ENCODE measurements at places on chromosomes 1 and 21.

DNA sequence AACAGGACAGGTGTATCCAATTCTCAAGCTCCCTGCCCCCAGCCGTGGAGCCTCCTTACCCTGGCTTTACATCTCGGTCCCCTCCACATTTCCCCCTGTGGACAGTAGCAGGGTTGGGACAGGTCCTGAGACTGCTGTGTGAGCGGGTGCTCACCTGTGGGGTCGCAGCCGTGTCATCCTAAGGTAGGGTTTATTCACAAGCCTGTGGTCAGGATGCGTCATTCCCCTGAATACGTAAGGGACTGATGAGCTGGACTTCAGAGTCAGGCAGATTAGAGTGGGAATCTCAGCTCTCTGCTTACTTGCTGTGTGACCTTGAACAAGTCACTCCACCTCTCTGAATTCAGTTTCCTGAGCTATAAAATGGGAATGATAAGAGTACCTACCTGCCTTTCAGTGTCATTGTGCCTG is 17.7 kb downstream of the ZNF362 start:
- DNase-seq = no peak

- no peak for DNase-seq
Measured at GRCh38 chr1:61285371-61285885, 203.1 kb downstream of the NFIA start.

DNA sequence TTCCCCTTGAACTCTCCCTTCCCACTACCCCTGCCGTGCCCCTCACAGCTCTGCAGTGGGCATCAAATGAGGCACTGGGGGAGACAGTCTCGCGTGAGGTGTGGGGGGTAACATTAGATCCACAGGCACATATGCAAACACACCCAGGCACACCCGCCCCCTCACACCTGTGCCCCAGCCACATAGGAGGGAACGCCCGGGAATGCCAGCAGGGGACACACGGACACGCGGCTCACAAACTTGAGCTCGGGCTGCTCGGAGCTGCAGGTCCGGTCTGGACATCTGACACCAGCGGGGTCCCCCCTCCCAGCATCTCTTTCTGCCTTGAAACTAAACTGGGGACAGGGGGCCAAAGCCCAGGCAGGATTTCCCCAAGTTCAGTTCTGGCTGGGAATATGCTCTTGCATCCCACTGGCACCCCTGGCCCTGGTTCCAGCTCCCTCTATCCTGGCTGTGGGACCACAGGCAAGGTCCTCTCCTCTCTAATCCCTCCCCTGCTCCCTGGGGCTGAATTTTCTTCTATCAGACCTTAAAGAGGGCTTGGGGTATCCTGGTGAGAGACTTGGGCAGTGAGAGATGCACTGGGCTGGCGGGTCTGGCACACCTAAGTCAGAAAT is 30.6 kb downstream of the CDCP2 start:
- no peak for DNase-seq

- no peak for DNase-seq
Measured at GRCh38 chr1:32887623-32888022, 1.3 kb downstream of the HPCA start.

- peak; percentile 53 for DNase-seq
Measured at GRCh38 chr1:112721966-112722524, 6.9 kb upstream of the PPM1J start.

- peak; percentile 94 for DNase-seq
Measured at GRCh38 chr1:164786980-164787833, 228.2 kb downstream of the PBX1 start.

DNA sequence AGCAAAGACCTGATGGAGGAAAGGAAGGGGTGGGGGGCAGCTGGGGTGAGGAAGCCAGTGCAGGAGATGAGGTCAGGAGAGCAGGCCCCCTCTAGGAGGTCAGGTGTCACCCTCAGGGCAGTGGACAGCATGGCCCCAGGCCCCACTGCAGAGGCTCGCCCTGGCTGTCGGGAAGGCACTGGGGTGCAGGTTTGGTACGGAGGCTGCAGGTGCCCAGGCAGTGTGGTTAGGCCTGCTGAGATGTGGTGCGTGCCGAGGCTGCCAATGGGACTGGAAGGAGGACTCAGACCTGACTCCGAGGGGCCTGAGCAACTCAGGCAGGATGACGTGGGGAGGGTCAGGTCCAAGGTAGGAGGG is 82.3 kb downstream of the PCBP3 start:
- no peak for DNase-seq

GRCh38 chr1:212943393-212943710 is 7.0 kb upstream of the VASH2 start:
- DNase-seq = no peak

- DNase-seq = peak; percentile 64
Measured at GRCh38 chr1:99645699-99646531, at the start of gene PALMD. Gene PALMD, plus strand, starts transcription at chr1:99646113. Its CDS starts 205 bp downstream, at chr1:99646318.

DNA sequence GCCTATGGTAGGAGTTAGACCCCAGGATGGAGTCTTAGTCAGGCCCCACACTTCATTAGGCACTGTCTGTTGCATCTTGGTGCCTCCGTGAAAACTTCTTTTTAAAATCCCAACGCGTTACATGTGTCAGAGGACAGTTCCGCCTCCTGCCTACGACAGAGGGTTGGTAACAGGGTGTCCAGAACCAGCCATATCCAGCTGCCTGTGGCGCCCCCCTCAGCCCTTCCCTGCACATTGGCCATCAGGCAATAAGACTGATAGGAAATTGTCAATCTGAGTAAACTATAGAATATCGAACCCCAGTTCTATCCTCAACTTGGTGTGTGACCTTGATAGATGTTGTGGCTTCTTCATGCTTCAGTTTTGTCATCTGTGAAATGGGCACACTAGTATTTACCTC is 108.6 kb upstream of the CSF3R start:
- DNase-seq = no peak

DNA sequence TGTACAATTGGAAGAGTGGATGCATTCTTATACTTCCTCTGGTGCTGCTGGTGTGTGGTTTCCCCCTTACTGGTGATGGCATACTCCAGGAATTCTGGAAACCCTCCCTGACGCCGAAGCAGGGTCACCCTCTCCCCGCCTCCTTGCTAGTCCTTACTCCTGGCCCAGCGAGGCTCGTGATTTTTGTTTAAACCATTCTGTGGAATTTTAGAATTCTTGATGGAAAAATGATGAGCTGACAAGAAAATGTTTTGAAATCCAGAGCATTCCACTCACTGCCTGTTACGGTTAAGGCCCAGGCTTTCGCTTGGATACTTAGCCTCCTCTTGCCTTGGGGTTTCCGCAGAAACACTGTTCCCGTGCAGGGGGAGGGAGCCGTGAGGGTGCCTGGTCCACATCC is 41.1 kb downstream of the IL6R start:
- no peak for DNase-seq

DNA sequence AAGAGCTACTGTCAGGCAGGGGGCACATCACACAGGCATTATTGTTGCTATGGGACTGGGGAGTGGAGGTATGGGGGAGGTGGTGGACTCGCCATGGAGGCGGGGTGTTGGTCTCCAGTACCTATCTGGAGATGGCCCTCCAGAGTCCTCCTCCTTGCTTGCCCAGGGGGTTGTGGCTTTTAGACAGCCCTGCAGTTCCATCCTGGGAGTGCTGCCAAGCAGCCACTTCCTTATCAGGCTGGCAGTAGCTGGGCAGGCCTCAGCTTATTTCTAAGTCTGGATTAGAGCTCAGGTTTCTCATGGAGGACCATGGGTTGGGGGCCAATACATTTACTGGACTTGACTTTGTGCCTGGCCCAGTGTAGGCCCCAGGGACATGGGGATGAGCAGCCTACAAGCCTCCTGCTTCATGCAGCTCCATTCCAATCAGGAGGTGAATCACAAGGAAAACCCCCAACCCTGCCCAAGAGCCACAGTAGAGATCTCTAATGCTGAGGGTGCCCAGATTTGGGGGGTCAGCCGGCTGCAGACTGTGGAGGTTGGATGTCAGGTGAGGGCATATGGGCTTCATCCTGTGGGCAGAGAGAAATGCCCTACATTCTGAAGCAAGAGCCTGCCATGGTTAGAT is 210.7 kb upstream of the EDN2 start:
- DNase-seq = no peak

DNA sequence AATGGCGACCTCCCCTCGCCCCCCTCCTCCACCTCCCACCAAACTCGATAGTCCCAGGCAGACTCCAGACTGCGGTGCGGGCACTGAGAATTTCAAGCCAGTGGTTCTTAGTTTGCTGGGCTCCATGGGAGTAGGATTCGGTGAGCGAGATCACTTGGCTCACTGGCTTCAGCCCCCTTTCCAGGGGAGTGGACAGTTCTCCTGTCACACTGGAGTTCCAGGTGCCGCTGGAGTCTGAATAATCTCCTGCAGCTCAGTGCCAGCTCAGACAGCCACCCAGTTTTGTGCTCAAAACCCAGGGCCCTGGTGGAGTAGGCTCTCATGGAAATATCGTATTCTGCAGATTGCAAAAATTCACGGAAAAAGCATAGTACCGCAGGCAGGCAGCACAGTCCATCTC is 7.6 kb downstream of the OR2M7 start:
- DNase-seq = no peak

GRCh38 chr1:17970757-17971156 is 136.8 kb upstream of the IGSF21 start:
- no peak for DNase-seq

DNA sequence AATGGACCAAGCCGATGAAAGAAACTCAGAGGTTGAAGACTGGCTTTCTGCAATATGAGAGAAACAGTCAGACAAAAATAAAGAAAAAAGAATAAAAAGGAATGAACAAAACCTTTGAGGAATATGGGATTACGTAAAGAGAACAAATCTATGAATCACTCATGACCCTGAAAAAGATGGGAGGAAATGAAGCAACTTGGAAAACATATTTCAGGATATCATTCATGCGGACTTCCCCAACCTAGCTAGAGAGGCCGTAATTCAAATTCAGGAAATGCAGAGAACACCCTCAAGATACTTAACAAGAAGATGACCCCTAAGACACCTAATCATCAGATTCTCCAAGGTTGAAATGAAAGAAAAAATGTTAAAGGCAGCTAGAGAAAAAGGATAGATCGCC is 705.3 kb upstream of the CHRM3 start:
- no peak for DNase-seq

- DNase-seq = no peak
Measured at GRCh38 chr1:183568176-183569021, 21.9 kb downstream of the NCF2 start.

DNA sequence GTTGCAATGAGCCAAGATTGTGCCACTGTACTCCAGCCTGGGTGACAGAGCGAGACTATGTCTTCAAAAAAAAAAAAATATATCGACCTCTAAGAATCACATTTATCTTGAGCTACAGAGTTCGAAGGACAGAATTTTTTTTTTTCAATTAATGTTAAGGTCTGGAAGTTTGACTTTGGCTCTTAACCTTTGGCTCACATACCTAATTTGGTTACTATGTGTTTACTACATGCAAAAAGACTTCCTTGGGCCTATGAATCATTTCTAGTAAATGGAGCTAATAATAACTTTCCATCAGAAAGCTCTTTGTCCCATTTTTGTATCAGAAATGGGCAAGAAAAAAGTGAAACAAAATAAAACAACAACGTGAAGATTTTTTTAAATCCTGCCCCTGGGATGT is 351.2 kb downstream of the SMYD3 start:
- no peak for DNase-seq

GRCh38 chr1:38898653-38899230 is 17.4 kb upstream of the GJA9 start:
- no peak for DNase-seq

GRCh38 chr1:151714820-151715725 is 1.5 kb downstream of the CELF3 start:
- no peak for DNase-seq

GRCh38 chr1:11285883-11286734 is 13.1 kb downstream of the UBIAD1 start:
- DNase-seq = no peak

- no peak for DNase-seq
Measured at GRCh38 chr1:175287377-175287776, 94.8 kb upstream of the KIAA0040 start.

GRCh38 chr21:42004406-42005199 is 5.6 kb downstream of the ZBTB21 start:
- no peak for DNase-seq

- DNase-seq = no peak
Measured at GRCh38 chr21:40505681-40506080, 341.3 kb downstream of the DSCAM start.

- no peak for DNase-seq
Measured at GRCh38 chr1:43932786-43933385, 715 bp upstream of the ARTN start.

GRCh38 chr1:222224636-222225315 is 323.1 kb downstream of the HHIPL2 start:
- no peak for DNase-seq

- DNase-seq = no peak
Measured at GRCh38 chr21:42039470-42039901, 29.3 kb upstream of the ZBTB21 start.

DNA sequence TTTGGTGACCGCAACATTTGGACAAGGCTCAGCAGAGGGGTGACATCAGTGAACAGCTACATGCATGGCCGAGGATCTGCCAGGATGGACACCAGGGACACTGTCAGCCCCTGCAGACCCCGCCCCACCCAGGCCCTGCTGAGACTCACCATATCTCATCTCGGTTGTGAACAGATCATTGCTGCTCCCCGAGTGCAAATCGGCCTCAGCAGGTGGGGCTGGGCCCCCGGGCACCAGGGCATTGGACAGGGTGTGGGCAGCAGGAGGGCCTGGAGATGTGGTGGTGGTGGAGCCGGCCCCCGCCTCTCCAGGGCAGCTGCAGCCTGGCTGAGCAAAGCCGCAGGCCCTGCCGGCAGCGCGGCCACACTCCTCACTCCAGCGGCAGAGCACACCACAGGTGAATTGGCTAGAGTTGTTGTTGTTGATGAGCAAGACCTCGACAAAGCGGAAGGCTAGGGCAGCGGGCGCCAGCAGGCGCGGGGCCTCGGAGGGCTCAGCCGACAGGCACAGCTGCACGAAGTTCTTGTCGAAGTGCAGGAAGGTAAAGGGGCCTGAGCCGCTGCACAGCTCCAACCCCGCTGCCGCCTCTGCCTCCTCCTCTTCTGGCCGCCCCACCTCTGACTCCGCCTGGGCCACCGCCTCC is 8.2 kb downstream of the ADGRB2 start:
- no peak for DNase-seq

DNA sequence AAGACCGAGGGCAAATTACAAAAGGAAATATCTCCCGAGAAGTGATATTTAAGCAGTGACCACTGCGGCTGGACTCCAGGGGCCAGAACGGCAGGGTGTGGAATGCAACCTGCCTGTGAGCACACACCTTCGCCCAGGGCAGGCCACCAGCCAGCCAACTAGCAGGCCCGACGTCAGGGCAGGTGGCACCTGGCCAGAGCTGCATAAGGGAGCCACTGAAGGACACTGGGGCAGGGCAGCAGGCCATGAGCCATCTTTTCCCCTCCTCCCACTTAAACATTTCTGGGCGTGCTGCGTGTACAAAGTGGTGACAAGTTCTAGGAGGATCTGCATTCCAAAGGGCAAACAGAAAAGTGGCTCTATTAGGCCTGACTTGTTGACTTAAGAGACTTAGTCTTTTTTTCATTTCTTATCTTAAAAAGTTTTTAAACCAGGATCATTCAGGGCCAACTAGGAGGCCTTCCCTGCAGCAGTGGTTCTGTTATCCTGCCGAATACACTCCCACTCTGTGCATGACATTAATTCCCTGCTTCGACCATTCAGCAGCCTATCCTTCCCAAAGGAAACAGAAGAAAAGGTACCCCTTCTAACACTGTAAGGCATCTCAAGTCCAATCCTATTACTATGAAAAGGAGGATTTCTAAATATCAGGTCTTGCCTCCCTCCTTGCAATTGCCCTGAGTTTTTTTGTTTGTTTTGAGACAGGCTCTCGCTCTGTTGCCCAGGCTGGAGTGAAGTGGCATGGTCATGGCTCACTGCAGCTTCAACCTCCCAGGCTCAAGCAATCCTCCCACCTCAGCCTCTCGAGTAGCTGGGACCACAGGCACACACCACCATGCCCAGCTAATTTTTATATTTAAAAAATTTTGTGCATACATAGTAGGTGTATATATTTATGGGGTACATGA is 96.3 kb downstream of the BCAR3 start:
- DNase-seq = peak; percentile 84

GRCh38 chr1:113777561-113777960 is 18.3 kb upstream of the PHTF1 start:
- no peak for DNase-seq
